Activated T-helper 17 cell treated with anti-CD3 and anti-CD28 coated beads, Interleukin-2, amount 50 U/mL, for 72 hours (primary cell): ENCODE measurements at places on chromosomes 2 and 18.

DNA sequence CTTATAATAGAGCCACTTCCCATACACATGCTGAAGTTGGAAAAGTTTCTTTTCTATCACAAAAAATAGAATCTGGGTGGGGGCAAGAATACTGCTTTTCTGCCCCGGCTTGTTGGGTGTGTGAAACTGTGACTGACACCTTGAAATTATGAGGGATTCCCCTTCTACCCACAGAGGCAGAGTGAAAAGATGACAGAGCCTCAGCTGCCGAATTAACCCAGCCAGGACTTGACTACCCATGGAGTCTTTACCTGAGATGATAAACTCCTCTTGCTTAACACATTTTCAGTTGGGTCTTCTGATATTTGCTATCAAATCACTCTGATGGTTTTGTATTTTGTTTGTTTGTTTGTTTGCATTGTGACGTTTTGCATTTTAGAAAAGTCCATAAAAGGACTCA lies 66.0 kb upstream of the PMAIP1 start:
- ATAC-seq, result peak; percentile 91

DNA sequence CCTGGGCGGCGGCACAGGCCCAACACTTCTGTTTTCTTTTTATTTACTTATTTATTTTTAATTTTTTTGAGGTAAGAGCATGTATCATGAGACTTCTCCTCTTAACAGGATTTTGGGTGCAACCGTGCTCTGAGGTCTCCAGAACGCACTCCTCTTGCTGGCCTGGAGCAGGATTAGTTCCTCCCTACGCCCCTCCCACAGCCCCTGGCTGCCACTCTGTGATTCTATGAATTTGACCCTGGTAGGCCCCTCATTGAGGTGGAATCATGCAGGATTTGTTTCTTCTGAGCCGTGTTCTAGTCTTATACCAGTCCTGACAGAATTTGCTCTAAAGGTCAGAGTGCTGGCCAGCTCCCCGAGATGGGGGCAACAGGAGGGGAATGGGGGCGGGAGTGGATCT lies 106.5 kb upstream of the HS6ST1 start:
- ATAC-seq, result no peak

DNA sequence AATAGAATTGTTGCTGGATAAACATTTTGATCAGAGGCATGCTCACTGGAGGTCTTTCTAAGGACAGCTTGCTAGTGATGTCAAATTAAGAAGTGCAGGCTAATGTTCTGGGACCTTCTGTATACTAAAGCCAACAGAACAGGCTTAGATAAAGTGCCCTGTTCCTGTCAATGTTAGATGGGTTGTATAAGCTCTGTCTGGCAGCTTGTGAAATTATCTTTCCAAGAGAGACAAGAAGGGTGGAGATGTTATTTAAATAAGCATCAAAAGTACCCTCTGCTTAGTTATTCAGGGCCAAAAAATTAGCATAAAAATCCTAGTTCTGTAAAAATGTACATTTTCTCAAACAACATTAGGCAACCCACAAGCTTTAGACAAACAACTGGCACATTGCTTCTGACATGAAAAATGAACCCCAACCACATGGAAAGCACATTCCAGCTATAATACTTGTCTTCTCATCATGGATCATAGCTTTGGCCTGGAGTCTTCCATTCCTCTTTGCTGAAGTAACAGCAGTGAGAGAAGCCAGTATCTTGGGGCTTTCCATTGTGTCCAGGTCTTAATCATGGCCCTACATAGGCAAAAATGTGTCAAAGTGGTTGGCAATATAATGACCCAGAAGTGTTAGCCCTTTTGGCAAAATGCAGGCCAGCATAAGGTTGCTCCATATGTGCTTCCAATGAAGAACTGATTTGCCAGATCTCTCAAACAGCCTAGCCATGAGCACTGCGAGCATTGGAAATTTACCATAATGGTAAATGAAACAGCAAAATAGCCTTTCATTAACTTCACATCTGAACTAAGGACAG lies 478.1 kb upstream of the ZNF804A start:
- no peak for ATAC-seq

DNA sequence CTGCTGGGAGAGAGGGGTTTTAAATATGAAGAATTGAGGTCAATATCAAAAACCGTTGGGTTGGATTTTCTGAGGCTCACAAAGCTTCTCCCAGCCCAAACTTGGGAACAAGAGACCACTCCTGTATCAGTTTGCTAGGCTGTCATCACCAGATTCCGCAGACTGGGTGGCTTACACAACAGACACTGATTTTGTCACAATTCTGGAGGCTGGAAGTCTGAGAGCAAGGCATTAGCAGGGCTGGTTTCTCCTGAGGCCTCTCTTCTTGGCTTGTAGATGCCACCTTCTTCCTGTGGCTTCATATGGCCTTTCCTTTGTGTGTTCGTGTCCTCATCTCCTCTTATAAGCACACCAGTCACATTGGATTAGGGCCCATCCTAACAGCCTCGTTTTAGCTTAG lies 122.9 kb upstream of the COPS8 start:
- no peak for ATAC-seq

- ATAC-seq, result no peak
These were observed 322.1 kb upstream of the THUMPD2 start for GRCh38 chr2:40101131-40101575.

DNA sequence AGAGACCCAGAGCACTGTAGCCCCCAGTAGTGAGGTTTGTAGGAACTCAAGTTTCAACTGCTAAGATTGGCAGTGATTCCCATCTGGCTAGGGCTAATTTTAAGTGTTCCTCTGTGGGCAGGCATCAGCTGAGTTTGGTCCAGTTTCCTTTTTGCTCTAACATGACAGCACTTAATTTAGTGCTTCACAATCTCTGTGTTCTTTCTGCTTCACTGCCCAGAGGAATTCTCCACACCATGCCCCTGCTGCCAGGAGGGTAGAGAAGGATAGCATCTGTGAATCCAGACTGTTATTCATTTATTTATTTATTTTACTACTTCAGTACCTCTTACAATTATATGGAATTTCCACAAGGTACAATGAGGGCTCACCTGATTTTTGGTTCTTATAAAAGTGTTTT lies 549.9 kb upstream of the FSIP2 start:
- ATAC-seq, result no peak

- ATAC-seq, result peak; percentile 70
These were observed 48.7 kb downstream of the TRIP12 start for GRCh38 chr2:229873123-229873581.

GRCh38 chr18:49851624-49852023 lies 38.3 kb upstream of the ACAA2 start:
- no peak for ATAC-seq

- ATAC-seq, result no peak
These were observed 134.5 kb downstream of the FBXO15 start for GRCh38 chr18:74012954-74013630.

GRCh38 chr2:201523506-201523905 lies 72.0 kb downstream of the STRADB start:
- no peak for ATAC-seq

- ATAC-seq, result no peak
These were observed 17.3 kb upstream of the ABI2 start for GRCh38 chr2:203310688-203311436.

- ATAC-seq, result peak; percentile 78
These were observed 254.7 kb downstream of the HDAC4 start for GRCh38 chr2:239146011-239146641.

- ATAC-seq, result peak; percentile 71
These were observed 114.5 kb downstream of the INSIG2 start for GRCh38 chr2:118202707-118203303.

DNA sequence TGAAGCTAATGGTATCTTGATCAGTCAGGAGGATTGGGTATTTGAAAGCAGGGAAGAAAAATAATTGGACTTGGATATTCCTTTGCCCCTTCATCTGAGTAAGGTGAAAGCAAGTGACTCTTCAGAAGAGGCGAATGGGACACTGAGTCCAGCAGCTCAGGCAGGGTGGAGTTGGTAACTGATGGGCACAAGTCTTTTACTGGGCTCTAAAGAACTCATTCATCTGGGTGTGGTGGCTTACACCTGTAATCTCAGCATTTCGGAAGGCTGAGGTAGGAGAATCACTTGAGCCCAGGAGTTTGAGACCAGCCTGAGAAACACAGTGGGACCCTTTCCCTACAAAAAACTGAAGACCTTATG lies 11.2 kb downstream of the CFLAR start:
- ATAC-seq, result no peak

DNA sequence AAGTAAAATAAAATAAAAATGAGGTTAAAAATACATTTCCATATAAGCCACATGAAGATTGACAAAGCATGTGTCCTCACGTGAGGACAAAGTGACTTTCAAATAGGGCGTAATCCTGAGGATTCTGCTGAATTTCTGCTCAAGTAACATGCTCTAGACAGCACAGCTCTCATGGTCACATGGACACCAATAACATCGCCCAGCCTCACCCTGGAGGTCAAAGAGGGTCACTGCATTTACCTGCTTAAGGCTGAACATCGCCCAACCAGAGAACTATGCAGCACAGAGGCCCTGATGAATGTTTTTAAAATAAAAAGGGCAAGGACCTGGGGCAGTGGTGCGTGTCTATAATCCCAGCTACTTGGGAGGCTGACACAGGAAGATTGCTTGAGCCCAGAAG lies 30.2 kb downstream of the TGFBRAP1 start:
- ATAC-seq, result no peak

DNA sequence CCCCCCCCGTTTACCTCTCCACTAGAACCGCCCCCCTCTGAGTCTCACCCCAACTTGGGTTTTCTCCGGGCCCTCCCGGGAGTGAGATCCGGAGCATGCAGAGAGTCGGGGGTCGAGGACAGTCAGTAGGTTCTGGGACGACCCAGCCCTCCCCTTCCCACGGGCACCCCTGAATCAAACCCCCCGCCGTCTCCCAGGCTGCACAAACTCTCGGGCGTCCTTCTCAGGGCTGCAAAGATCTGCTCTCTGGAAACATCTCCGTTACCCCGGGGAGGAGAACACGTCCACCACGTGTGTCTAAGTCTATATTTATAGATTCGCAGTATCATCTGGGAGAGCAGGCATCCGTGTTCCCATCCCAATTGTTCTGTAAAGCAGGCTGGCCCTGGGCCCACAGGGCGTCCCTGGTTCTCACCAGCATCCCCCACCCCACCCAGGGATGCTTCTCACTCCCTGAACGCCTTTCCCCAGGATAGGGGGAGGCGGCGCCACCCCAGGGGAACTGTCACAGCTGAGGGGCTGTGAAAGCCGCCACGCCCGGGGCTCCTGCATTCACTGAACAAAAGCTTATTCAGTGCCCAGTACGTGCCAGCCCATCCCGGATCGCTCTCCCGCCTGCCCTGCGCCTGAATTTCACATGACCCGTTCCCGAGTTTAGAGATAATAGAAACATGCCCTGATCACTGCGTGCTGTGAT lies 765 bp upstream of the DIPK1C start:
- ATAC-seq, result no peak

- ATAC-seq, result no peak
These were observed 122.9 kb downstream of the EPB41L3 start for GRCh38 chr18:5420906-5421305.

GRCh38 chr2:160884056-160884455 lies 276.2 kb upstream of the TANK start:
- no peak for ATAC-seq

GRCh38 chr2:41932241-41933045 lies 115.4 kb upstream of the PKDCC start:
- ATAC-seq, result no peak

DNA sequence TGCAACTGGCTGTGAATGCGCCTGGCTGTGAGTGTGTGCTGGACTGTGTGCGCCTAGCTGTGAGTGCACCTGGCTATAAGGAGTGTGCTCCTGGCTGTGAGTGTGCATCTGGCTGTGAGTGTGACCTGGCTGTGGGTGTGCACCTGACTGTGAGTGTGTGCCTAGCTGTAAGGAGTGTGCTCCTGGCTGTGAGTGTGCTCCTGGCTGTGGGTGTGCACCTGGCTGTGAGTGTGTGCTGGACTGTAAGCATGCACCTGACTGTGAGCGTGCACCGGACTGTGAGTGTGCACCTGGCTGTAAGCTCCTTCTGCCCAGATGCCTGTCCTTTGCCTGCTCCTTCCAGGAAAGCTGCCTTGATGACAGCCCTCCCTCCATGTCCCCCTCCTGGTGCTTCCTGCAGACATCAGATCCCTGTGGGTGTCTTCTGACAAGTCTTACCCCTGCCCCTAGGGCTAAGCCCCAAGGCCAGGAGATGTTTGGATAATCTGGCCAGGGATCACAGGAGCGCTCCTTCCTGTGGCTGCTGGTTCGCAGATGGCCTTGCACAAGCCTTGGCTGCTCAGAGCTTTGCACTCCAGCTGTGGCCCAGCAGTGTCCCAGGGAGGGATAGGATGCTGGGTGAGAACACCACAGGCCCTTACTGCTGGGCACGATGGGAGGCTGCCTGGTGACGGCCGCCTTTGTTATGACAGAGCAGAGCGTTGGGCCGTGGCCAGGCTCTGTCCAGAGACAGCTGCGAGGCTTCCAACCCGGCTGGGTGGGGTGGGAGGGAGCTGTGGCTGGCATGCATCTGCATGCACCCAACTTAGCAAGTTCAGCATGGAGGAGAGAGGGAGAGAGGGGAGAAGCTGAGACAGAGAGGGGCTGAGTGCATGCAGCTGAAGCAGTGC lies 89.9 kb downstream of the GLI2 start:
- ATAC-seq, result no peak

- ATAC-seq, result peak; percentile 38
These were observed 758 bp downstream of the RIF1 start for GRCh38 chr2:151410485-151410834.
